Nucleus accumbens (tissue), 56 donors: ENCODE measurements at places on chromosomes 7 and 10.

- DNase-seq: no peak
These were observed 29.9 kb upstream of the HBP1 start for GRCh38 chr7:107138696-107139420.

DNA sequence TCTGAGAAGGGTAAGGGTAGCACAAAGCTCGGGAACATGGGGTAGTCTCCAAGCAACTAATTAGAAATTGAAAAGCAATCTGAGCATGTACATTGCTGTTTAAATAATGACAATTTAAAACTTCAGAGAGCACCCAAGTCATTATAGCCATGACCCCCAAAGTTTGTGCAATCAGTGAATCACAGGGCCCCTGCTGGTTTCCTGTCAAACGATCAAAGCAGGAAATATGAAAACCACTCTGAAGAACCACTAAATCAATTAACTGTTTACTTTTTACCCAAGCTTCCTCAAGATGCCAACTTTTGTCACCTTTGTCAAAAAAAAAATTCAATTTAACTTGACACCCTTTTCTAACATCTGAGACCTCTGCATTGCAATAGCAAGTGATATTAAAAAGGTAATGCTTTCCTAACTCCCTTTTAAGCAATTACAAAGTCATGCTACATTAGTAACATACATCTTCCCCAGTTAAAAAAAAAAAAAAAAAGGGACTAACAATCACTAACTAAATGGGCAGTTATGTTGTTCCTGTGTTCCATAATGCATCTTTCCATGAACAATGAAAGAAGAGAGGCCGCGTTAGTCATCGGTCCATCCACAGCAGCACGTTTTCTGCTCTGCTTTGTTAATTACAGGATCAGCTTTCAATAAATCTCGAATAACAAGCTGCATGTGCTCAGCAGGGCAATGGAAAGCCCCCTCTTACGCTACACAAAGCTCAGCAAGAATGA lies 80.6 kb downstream of the ETV1 start:
- DNase-seq: no peak

DNA sequence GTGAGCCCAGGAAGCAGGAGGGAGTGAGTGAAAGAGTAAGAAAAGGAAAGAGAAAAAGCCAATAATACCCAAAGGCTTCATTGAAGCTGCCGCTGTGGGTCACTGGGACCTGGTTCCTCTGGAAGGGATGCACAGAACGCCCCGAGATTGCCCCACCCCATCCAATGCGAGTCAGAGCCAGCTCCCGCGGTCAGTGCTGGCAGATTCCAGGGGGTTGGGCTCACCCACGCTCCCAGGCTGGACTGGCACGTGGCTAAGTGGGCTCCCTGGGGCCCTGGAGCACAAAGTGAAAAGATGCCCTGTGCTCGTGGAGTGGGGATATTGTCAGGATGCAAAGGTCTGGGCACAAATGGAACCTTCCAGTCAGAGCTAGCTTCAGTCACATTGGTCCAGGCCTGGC lies 117.0 kb downstream of the OAT start:
- DNase-seq: no peak

- no peak for DNase-seq
These were observed 3.9 kb upstream of the CDK6 start for GRCh38 chr7:92840316-92840715.

DNA sequence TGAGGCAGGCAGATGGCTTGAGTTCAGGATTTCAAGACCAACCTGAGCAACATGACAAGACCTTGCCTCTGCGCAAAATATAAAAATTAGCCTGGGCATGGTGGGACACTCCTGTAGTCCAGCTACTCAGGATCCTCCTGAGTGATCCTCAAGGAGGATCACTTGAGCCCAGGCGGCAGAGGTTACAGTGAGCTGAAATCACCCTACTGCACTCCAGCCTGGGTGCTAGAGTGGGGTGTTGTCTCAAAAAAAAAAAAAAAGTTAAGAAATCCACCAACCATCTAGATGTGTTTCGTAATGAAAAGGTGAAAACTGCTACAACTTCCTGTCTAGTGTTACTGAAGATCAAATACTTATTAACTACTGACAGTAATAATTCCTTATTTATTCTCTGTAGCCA lies 8.1 kb downstream of the GLCCI1 start:
- DNase-seq: no peak

DNA sequence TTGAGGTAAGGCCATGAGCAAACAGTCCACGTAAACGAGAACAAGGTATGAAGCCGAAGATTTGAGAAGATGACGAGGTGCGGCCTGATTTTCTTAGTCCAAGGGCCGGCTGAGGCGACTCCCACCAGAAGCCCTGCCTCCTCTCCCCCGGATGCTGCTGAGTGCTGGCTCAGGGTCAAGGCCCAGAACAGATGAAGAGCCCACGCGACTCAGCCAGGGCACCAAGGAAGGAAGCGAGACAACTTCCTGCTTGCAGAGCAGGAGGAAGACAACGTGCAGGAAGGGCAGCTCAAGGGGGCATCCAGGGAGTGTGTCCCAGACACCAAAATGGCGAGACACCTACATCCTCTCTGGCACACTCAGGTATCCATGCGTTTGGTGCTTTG lies 99.5 kb downstream of the CYTH3 start:
- DNase-seq: no peak

DNA sequence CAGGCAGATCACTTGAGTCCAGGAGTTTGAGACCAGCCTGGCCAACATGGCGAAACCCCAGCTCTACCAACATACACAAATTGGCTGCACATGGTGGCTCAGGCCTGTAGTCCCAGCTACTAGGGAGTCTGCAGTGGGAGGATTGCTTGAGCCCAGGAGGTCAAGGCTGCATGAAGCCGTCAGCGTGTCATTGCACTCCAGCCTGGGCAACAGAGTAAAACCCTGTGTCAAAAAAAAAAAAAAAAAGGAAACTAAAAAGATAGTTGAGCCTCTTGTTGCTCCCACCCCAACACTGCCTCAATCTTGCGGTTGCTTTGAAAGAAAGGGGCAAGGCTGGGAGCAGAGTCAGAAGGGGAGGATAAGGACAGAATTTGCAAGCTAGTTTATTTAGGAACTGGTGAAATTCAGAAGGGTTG lies 69.9 kb downstream of the SYPL1 start:
- no peak for DNase-seq

- DNase-seq: no peak
These were observed 2.2 kb downstream of the OPTN start for GRCh38 chr10:13102002-13102794.

DNA sequence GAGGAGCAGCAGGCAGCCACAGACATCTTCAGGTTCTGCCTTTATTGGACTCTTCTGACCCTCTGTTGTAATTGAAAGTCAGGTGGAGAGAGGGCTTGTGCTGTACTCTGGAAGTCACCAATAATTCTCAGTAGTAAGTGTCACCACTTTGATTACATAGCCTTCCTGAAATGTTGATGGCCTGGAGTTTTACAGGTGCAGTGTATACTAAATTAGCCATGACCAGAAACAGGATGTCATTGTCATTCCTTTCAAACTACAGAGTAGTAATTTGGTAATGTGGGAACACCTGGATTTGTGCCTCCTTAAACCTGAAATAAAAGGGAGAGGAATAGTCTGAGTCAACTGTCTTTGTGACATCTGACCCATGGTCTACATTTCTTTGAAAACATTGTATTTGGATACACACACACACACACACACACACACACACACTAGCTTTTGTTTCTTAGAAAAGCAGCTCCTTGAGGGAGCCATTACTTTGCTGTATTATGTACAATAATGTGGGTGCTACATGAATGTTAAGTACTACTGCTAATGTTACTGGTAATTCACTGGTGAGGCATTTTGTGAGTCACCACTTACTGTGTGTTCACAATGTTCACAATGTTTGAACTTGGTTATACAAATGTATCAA lies 19.6 kb downstream of the ARL4A start:
- DNase-seq: no peak

DNA sequence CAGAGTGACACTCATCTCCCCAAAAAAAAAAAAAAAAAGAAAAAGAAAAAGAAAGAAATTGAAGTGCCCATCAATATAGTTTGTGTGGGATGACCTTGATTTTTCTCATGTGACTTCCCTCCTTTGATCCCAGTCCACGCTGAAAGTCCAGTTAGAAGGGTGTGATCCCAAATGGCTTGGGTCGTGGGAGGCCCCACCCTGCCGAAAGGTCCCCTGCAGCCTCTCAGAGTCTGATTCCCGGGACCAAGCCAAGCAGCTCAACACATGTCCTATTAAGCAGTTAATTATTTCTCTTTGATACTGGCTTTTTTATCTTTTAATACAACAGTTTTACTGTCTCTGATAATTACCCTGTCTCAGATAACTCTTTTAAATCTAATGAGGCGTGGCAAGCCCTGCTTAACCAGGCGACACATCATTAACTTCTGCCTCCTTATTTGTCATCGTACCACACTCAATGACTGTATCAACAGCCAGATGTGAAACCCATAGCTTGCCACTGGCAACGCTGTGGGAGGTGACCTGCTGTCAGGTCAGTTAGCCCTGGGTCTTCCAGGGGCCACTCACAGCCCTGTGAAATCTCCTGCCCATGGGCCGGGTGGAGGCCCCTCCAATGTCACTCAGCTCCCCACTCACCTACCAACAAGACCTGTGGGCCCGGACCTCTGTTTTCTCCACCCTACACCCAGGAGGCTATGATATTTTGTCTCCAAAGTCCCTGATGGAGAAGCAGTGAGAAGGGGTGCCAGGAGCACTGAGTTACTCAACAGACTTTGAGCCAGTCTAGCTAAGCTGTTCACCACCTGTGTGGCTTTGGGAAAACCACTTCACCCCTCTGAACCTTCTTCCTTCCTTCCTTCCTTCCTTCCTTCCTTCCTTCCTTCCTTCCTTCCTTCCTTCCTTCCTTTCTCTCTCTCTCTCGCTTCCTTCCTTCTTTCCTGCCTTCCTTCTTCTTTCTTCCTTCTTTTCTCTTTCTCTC lies 110.0 kb upstream of the SFMBT2 start:
- DNase-seq: no peak

- no peak for DNase-seq
These were observed 163.1 kb downstream of the SLIT1 start for GRCh38 chr10:97022616-97023015.

GRCh38 chr10:60406182-60406581 lies 16.5 kb upstream of the ANK3 start:
- no peak for DNase-seq

DNA sequence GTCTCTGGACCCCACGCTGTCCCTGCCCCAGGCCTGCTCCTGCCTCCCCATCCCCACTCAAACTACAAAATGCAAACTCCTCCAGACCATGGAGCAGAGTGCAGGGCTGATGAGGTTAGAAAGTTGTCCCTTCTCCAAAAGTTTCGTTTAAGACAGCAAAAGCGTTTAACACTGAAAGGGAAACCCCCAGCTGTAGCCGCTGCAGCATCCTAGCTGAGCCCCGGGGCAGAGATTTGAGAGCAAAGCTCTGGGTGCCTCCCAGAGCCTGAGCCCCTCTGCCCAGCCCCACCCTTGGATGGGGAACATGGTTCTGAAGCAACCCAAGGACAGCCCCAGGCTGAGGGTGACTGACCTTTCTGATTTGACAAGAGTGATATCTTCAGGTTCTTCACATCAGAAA lies 52.8 kb upstream of the ENO4 start:
- DNase-seq: no peak

GRCh38 chr7:35988818-35989217 lies 164.2 kb upstream of the EEPD1 start:
- no peak for DNase-seq

DNA sequence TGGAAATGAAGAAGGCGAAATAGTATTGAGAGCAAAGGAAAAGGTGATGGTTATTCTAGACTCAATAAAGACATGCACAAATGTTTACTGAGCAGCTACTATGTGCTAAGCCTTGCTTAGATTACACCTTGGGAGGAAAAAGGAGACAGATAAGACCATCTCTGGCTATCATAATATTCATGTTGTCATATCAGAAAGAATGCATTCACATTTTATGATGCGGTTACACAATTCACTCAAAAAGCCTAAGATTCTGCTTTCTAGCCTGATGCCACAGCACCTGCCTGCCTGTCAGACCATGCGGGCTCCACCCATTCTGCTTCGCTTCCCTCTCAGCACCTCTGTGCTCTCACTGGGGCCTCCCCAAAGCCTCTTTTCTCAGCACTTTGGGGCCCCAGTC lies 100.9 kb downstream of the JCAD start:
- no peak for DNase-seq

DNA sequence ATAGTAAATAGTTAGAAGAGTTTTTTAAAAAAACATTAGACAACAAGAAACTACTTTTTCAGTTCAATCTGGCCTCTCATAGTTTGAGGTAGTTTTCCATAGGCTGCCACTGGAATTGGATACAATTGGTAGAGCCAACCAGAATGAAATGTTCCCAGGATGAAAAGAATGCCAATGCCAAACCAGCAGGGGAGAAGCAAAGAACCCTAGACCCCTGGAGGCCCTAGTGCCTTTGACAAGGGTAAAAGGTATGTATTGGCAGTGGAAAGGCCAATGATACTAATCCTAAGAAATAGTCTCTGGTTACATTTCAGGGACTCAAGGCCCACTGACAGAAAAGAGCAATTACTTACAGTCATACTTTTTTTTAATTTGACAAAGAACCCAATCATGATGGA lies 77.4 kb upstream of the SEM1 start:
- DNase-seq: no peak

DNA sequence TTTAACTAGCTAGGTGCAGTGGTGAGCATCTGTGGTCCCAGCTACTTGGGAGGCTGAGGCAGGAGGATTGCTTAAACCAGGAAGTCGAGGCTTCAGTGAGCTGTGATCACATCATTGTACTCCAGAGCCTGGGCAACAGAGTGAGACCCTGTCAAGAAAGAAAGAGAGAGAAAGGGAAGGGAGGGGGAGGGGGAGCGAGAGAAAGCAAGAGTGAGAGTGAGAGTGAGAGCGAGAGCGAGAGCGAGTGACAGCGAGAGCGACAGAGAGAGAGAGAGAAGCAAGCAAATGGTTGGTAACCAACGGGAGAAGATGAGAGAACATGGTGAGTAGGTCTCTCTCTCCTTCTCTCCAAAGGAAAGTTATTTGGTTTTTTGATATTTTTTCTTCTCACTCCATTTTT lies 69.8 kb upstream of the DGKI start:
- DNase-seq: no peak

- DNase-seq: no peak
These were observed 63.4 kb downstream of the CAV1 start for GRCh38 chr7:116588225-116588624.

GRCh38 chr7:132262160-132262470 lies 314.2 kb downstream of the PLXNA4 start:
- no peak for DNase-seq

GRCh38 chr10:124325633-124325914 lies 93.1 kb downstream of the OAT start:
- no peak for DNase-seq

- DNase-seq: no peak
These were observed 50.2 kb upstream of the PIK3CG start for GRCh38 chr7:106814887-106815286.

- DNase-seq: no peak
These were observed 10.4 kb downstream of the ABLIM1 start for GRCh38 chr10:114647545-114648138.
